ENCODE measurements at places on chromosomes 11 and 22.

DNA sequence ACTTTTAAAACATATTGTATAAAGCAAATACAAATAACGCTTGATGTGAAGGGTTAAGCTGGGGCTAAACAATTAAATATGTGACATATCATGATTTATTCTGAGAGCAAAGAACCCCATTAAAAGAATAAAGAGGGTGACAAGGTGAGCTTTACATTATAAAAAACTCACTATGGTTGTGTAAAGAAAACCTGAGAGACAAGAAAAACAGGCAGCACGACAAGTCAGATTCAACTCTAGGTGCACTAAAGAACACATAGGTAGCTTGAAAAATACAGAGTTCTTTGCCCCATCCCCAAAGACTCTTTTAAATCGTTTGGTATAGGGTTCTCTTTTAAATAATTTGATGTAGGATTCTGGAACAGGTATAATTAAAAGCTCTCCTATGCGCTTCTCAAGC is 63.5 kb downstream of the LUZP2 start:
- no peak for DNase-seq

- DNase-seq, result no peak
These were observed 38.6 kb upstream of the PTH start for GRCh38 chr11:13534358-13534757.

- no peak for DNase-seq
These were observed 6.7 kb downstream of the KCNE3 start for GRCh38 chr11:74460481-74461154.

- DNase-seq, result no peak
These were observed 21.2 kb upstream of the BLID start for GRCh38 chr11:122137078-122137793.

- DNase-seq, result no peak
These were observed 747.3 kb upstream of the TENM4 start for GRCh38 chr11:80188076-80188627.

- DNase-seq, result no peak
These were observed 784.5 kb downstream of the BRD1 start for GRCh38 chr22:49042877-49043859.

DNA sequence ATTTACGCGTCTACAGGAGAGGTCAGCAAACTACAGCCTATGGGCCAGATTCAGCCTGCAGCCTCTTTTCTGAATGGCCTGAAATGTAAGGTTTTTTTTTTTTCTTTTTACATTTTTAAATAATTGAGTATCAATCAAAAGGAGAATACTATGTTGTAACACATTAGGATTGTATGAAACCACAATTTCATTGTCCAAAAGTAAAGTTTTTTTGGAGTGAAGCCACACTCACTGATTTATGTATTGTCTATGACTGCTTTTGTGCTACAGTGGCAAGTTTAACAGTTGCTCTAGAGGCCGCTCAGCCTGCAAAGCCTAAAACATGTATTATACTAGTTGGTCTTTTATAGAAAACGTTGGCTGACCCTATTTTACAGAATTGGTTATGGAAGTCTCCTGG is 923.2 kb downstream of the NTM start:
- no peak for DNase-seq

DNA sequence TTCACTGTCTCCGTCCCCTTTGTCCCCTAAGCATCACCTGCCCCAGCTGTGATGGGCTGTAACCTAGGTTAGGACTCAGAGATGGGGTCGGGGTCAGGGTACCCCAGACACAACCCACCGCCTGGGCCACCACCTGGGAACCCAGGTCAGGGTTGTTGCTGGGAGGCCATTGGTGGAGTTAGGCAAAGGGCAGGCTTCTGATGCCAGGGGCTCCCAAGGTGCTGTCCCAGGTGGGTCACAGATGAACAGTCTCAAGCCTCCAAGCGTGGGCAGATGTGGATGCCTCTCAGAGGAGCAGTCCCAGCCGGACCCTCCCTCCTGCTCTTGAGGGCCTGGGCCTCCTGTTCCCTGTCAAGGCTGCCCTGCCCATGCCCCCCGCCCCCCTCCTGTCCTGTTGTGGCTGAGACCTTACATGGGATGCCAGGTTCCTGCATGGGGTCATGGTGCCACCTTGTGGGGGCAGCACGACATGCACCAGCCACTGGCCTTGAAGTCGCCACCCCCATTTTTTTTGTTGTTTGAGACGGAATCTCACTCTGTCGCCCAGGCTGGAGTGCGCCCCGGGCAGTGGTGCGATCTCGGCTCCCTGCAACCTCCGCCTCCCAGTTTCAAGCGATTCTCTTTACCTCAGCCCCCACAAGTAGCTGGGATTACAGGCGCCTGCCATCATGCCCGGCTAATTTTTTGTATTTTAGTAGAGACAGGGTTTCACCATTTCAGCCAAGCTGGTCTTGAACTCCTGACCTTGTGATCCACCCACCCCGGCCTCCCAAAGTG is 12.1 kb downstream of the GATD1 start:
- DNase-seq, result peak; percentile 55

- DNase-seq, result peak; percentile 20
These were observed 557 bp downstream of the PACSIN2 start for GRCh38 chr22:43014316-43014868.

DNA sequence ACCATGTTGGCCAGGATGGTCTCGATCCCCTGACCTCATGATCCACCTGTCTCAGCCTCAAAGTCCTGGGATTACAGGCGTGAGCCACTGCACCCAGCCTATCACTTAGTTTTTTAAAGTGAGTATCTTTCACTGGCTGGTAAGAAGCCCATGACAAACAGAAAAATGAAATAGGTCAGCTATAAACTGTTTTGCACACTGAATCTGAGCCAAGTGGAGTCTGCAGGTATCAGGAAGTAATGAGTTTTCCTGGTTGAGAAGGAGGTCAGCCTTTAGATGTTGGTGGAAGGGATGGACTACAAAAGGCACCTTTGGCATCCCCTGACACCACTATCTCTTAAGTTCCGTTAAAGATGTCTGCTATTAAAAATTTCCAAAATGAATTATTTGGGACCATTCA is 345.1 kb downstream of the AASDHPPT start:
- DNase-seq, result no peak

DNA sequence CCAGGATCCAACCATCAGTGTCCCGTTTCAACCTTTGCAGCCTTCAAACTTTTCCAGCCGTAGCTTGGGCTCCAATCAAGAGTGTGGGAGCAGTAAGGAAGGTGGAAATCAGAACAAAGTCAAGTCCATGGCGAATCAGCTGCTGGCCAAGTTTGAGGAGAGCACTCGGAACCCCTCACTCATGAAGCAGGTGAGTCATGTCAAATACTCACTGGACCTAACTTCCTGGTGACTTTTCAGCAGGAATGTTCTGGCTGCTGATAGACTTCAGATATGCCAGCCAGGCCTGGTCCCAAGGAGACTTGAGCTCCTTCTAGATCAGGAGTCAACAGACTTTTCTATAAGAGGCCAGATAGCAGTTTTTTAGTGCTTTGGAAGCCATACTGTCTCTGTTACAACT is 129.0 kb downstream of the MICAL2 start:
- DNase-seq, result no peak

GRCh38 chr11:3808861-3809623 is 682 bp downstream of the PGAP2 start:
- DNase-seq, result peak; percentile 37

DNA sequence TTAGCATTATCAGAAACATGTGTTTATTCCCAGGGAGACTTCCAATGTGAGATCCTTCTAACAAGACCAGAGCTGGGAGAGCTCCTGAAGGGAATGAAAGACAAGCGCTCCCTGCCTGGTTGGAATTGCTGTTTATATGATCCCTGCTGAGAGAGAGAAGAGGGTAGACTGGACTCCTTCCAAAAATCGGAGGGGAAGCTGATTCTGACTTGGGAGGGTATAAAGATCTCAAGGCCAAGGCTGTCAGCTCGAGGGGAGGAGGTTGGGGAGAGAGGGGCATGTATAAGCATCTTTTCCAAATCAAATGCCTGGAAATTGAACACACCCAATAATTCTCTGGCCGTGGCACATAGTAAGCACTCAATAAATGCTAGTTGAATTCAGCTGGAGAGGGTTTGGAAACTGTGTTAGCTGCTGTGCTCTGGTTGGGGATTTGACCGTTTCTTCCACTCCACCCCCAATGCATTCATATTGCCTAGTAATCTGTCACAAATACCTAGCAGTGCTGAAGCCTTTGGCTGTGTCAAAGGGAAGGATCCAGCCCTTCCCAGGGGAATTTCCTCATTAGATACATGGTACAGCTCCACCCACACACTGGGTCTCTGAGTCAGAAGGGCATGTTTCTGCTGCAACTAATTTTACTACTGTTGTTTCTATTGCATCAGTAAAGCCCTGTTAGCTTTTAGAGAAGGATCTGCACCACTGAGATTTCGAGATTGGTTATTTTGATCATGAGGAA is 61.5 kb downstream of the CACNG2 start:
- no peak for DNase-seq

- DNase-seq, result no peak
These were observed 428.0 kb downstream of the LARGE1 start for GRCh38 chr22:33492210-33492651.

DNA sequence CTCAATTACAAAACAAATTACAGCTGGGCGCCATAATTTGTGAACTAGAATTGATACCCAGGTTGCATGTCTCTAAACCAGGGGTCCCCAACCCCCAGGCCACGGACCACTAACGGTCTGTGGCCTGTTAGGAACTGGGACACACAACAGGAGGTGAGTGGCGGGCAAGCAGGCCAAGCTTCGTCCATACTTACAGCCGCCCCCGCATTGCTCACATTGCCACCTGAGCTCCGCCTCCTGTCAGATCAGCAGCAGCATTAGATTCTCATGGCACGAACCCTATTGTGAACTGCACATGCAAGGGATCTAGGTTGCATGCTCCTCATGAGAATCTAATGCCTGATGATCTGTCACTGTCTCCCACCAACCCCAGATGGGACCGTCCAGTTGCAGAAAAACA is 12.9 kb downstream of the FCHSD2 start:
- DNase-seq, result no peak

GRCh38 chr22:46557736-46558480 is 20.5 kb upstream of the CELSR1 start:
- no peak for DNase-seq

- no peak for DNase-seq
These were observed 21.5 kb upstream of the ETS1 start for GRCh38 chr11:128608746-128609407.

DNA sequence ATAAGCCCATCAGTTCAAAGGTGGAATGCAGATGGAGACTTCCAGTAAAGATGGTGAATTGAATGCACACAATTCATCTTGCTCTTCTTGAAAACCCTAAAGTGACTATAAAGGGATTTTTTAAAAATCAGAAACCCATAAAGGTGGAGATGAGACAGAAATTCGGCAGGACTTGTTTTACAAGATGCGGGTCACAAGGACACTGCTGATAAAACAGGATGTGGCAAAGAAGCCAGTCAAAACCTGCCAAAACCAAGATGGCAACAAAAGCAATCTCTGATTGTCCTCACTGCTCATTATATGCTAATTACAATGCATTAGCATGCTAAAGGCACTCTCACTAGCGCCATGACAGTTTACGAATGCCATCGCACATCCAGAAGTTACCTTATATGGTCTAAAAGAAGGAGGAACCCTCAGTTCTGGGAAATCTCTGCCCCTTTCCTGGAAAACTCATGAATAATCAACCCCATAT is 137.1 kb downstream of the NECTIN1 start:
- no peak for DNase-seq

DNA sequence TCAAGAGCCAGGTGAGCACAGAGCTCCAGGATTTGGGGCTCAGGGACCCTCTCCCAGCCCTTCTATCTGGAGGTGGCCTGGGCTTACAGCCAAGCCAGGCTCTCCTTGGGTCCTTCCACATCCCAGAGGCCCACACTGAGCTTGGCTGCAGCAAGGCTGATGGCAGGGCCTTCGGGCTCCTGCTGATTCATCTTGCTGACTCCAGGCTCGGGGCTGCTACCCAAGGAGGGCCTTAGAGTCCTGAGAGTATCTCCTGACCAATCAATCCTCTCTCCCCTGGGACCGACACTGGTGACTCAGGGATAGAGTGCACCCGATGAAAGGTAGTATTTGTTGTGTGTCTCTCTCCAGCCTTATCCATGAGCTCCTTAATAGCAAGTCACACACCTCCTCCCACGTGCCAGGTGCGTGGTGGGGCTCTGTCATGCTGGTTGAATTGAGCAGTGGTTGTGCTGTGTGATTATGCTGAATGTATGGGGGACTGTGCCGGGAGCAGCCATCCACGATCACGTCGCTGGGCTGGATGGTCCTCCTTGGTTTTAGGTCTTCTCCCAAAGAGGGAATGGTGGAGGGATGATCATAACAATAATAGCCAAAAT is 62.3 kb downstream of the GRIK4 start:
- DNase-seq, result no peak

DNA sequence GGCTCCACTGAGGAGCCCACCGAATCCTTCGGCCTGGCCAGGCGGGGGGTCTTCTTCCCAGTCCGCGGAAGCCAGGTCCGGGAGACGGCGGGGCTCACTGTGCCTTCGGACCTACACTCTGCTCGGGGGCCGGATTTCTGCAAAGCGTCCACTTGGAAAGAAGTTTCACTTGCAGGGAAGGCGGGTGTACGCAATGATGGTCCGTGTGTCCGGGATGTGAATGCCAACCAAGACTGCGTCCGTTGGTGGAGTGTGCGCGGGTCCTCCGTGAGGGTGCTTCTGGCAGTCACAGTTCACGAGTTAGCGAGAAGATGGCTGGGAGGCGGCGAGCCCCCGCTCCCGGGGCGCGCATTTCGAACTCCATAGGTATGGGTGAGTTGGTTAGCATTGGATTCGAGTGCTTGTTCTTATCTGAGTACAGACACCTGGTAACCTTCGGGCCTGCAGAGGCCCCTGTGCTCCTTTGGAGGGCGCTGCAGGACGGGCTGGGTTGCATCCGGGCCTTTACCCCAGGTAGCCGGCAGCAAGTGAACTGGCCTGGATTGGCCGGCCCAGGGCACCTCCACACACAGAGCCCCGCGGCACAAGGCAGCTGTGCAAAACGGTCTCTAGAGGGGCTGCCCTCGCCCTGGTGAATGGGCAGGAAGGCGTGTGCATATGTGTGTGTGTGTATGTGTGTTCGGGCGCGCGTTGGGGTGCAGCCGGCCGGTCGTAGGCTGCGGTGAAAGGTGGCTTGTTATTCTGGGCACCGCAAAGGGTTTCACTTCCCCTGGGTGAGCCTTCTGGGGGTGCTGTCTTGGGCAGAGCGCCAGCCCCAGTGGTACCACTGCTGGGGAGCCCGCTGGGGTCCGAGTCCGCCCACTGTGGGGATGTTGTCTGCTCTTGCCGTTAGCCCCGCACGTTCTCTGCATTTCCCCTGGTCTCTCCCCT is 13.3 kb upstream of the CYP2R1 start:
- peak; percentile 52 for DNase-seq

- DNase-seq, result no peak
These were observed 2.3 kb upstream of the PNPLA2 start for GRCh38 chr11:816433-816779.

Measured in stimulated activated CD4-positive, alpha-beta T cell treated with anti-CD3 and anti-CD28 coated beads, Interleukin-4, amount 100 ng/mL, for 4 hours (primary cell).